ENCODE measurements at places on chromosomes 6 and 20.

GRCh38 chr6:145475794-145476396 lies 259.4 kb downstream of the EPM2A start:
- H3K36me3 ChIP-seq: no peaks in the 10 kb centered on the region
- H3K4me1 ChIP-seq: no peaks in the 10 kb centered on the region
- no peaks in the 10 kb centered on the region for H3K27me3 ChIP-seq
- no peak overlapping the region for H3K4me3 ChIP-seq
- H3K27ac ChIP-seq: no peak overlapping the region

GRCh38 chr6:167987396-167988153 lies 9.9 kb upstream of the KIF25 start:
- no peaks in the 10 kb centered on the region for H3K27me3 ChIP-seq
- no peak overlapping the region for H3K27ac ChIP-seq
- H3K36me3 ChIP-seq: no peaks in the 10 kb centered on the region
- H3K4me1 ChIP-seq: no peaks in the 10 kb centered on the region
- DNase-seq: no peak

- no peaks in the 10 kb centered on the region for H3K4me1 ChIP-seq
- no peak within 1 kb of the TSS for H3K27ac ChIP-seq
- H3K27me3 ChIP-seq: no peaks in the 10 kb centered on the region
- no peak for DNase-seq
- no peaks in the 10 kb centered on the region for H3K36me3 ChIP-seq
- no peak within 1 kb of the TSS for H3K4me3 ChIP-seq
Observed at GRCh38 chr6:43297644-43298564, at the start of gene SLC22A7. SLC22A7 (plus strand) TSS chr6:43298260; CDS start chr6:43298359, 99 bp downstream.

DNA sequence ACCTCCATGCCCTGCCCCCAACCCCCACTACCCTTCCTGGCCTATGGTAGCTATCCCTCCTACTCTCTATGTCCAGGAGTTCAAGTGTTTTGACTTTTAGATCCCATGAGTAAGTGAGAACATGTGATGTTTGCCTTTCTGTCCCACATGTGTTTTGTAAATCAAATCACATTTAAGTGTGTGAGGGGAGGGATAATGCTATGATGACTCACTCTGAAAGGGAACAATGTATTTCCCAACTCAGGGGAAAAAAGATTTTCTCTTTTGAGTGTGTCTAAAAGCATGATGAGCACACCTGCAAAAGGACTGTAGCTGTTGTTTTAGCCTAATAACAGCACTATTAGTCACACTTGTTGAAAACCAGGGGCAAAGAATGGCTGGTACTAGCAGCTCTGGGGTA lies 193.7 kb downstream of the GJA10 start:
- no peak for DNase-seq
- peaks cover 31% of the 10 kb centered on the region for H3K4me1 ChIP-seq
- peak overlapping the region; percentile 95 for H3K27ac ChIP-seq

DNA sequence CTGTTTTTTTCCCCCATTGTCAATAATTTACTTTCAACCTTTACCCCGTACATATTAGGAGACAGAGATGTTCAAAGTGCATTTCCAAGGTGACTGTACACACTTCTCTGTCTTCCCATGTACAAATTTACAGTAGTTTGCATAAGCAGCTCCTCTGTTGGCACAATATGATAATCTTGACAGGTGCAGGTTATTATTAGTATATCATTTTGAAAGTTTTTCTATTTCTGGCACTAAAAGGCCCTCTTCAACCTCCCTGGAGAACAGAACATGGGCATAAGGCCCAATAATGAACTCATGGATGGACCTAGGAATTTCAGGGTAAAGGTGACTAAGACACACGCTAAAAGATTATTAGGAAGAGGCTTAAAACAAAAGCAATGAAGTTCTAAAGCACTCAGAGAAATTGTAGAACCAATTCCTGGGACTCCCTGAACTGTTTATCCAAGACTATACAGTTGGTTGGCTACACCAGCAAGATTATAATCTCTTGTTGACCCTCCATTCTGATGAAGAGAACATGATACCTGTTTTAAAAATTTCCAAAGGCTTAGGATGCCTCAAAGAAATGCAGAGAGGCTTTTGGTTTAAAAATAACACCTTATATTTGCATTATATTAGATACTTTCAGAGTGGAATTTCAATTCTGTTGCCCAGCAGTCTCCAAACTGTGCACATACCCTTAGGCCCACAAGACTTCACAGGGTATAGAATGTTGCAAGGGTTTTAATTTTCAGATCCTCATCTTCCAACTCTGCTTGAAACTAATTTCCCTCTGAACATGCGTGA lies 1.1 kb downstream of the AIG1 start:
- H3K27me3 ChIP-seq: no peaks in the 10 kb centered on the region
- H3K4me1 ChIP-seq: peaks cover 33% of the 10 kb centered on the region
- DNase-seq: no peak
- 0 out of 2 replicates have a peak, but pooled peaks cover 7% of the 10 kb centered on the region for H3K36me3 ChIP-seq

DNA sequence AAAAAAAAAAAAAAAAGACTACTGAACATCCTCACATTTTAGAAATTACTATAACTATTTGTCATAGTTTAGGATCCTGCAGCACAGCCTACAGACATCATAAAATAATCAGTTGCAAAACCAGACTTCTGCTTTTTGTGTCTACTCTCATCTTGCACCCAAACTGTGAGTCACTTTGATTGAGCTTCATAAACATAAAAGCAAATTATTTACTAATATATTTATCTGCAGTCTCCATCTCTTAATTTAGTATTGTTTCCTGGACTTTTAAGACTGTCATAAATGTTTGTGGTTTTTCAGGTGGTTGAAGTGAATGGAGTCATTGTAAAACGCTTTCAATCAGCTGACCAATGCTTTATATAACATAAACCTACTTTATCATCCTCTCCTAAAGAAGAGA lies 14.8 kb upstream of the CALHM6 start:
- H3K27ac ChIP-seq: peak overlapping the region; percentile 61
- no peaks in the 10 kb centered on the region for H3K36me3 ChIP-seq
- H3K27me3 ChIP-seq: no peaks in the 10 kb centered on the region
- H3K4me1 ChIP-seq: peaks cover 32% of the 10 kb centered on the region
- H3K4me3 ChIP-seq: no peak overlapping the region

DNA sequence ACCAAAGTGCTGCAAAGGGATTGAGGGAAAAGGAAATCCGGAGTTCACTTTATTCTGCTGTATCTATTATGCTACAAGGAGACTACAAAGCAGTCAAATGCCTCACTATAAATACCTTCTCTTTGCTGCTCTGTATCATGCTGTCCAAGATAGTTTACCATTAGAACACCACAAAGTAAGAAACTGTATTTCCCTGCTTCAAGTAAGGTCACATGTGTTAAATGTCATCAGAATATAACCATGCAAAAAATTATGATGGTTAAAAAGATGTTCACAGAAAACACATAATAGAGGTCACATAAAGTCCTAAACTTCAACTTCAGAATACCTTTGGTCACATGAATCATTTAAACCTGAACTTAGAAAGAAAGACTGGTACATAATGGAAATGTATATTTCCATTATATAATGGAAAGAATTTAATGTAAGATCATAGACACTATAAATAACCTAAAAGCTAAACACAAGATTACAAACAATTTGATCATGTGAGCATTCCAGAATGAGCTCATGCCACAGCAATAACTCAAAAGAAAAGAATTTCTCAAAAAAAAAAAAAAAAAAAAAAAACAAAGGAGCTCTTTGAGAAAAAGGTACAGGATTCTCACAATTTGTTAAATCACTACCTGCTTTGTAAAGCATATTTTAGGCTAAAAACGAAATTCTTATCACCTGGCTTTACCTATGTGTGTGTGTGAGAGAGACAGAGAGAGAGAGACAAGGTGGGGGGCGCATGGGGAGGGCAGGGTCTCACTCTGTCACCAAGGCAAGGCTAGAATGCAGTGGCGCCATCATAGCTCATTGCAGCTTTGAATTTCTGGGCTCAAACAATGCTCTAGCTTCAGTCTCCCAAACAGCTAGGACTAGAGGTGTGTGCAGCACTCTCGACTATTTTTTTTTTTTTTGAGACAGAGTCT lies 58.7 kb downstream of the KIF13A start:
- H3K36me3 ChIP-seq: peaks cover 5% of the 10 kb centered on the region
- no peak overlapping the region for H3K4me3 ChIP-seq
- H3K4me1 ChIP-seq: peaks cover 37% of the 10 kb centered on the region
- peak overlapping the region; percentile 51 for H3K27ac ChIP-seq
- no peak for DNase-seq

- peak overlapping the region; percentile 0 for H3K4me3 ChIP-seq
- peaks cover 67% of the 10 kb centered on the region for H3K36me3 ChIP-seq
- peak overlapping the region; percentile 97 for H3K27ac ChIP-seq
- peak; percentile 98 for DNase-seq
- H3K27me3 ChIP-seq: no peaks in the 10 kb centered on the region
Observed at GRCh38 chr20:31566658-31567379, 38.3 kb upstream of the ID1 start.

DNA sequence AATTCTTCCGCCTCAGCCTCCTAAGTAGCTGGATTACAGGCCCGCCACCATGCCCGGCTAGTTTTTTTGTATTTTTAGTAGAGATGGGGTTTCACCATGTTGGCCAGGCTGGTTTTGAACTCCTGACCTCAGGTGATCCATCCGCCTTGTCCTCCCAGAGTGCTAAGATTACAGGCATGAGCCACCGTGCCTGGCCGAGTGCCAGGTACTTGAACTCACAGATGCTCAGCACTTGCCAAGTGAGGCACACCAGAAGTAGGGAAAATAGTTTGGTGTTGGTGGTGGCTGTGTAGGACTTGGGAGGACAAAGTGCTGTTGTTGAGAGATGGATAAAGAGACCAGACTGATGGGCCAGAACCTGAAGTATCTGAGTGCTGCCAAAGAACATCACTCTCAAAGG lies 40.0 kb upstream of the MBOAT1 start:
- DNase-seq: no peak
- no peaks in the 10 kb centered on the region for H3K4me1 ChIP-seq
- H3K27ac ChIP-seq: no peak overlapping the region
- H3K27me3 ChIP-seq: no peaks in the 10 kb centered on the region
- H3K4me3 ChIP-seq: no peak overlapping the region

DNA sequence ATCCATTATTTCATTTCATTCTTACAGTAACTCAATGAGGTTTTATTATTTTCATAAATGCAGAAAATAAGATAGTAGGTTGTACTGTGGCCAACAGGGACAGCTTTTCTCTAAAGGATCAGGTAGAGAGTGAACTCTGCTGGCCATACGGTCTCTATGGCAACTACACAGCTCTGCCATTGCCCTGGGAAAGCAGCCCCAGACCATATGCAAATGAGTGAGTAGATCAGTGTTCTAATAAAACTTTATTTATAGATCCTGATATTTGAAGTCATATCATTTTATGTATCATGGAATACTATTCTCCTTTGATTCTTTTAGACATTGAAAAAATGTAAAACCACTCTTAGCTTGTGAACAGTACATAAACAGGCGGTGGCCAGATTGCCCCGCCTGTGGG lies 192.5 kb upstream of the RREB1 start:
- peaks cover 10% of the 10 kb centered on the region for H3K4me1 ChIP-seq
- H3K27ac ChIP-seq: no peak overlapping the region
- no peak for DNase-seq
- no peaks in the 10 kb centered on the region for H3K27me3 ChIP-seq
- no peaks in the 10 kb centered on the region for H3K36me3 ChIP-seq

GRCh38 chr6:57256541-57256940 lies 34.4 kb upstream of the RAB23 start:
- peaks cover 5% of the 10 kb centered on the region for H3K4me1 ChIP-seq
- no peaks in the 10 kb centered on the region for H3K27me3 ChIP-seq
- no peak for DNase-seq
- no peaks in the 10 kb centered on the region for H3K36me3 ChIP-seq

DNA sequence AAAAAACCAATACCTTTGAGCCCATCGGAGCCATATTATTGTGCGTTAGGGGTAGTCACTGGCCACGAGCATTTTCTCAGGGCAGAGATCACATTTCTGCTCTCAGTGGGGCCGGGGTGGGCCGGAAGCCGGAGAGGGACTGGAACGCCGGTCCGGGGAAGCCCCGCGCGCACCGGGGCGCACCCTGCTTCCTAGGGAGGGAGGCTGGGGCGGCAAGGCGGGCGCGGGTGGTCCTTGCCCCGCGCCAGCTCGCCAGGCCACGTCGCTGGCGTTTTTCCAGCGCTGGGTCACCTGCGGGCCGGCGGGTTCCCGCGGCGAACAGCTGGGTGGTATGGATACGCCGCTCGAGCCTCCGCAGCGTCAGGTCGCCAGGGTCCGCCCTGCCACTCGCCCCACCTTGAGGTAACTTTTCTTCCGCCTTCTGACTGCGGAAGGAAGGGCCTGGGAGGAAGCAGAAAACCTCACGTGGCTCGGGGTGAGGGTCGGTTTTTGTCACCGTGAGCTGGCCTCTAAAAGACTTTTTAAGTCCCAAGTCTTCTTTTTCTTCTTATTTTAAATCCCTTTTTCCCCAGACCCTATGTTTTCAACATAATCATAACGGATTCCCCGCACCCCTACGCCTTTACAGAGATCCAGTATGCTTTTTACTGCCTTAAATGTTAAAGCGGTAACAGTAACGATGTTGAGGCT lies 2.7 kb upstream of the EEF1A1 start:
- peak overlapping the region; percentile 72 for H3K4me3 ChIP-seq
- H3K27ac ChIP-seq: peak overlapping the region; percentile 97
- H3K4me1 ChIP-seq: peaks cover 5% of the 10 kb centered on the region
- H3K36me3 ChIP-seq: peaks cover 22% of the 10 kb centered on the region

All from RWPE2 (cell line).